Bone marrow (tissue), 2 donors: ENCODE measurements at places on chromosomes 4 and X.
A peak's percentile ranks its signal among the peaks of the same experiment; 100 is the strongest.

DNA sequence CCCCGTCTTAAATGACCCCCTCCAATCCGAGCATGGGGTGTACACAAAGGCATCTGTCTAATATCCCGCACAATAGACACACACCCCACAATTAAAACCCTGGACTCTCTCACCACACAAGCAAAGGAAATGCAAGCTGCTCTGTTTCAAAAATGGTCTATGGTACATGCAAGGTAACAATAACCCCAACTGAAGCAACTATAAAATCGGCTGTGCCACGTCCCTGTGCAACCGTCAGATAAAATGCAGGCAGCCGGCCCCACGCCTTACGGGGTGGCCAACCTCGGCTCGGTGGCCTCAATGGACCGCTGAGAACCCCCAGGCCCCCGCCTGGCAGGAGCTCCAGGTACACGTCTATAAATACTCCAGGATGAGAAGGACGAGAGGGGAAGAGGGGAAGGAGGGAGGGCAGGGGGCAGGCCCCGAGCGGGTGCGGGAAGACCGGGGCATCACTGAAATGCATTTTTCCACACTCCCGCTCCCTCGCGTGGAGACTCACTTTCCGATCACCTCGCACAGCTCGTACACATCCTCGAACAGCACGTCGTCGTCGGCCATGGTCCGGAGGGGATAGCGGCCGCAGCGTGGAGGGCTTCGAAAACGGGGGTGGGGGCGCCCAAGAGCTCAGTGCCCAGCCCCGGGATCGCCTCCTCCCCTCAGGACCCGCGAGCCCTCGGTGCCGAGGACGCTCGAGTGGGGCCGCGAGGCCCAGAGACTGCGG, 763 bp downstream of the CASK start:
- DNase-seq = no peak

- DNase-seq = no peak
Observed at GRCh38 chrX:39327255-39327654, 526.0 kb downstream of the MID1IP1 start.

GRCh38 chr4:180314972-180315371, 1928.2 kb upstream of the TENM3 start:
- DNase-seq = no peak

GRCh38 chr4:140156529-140157171, 2.7 kb upstream of the MAML3 start:
- DNase-seq = peak; percentile 74

- no peak for DNase-seq
Observed at GRCh38 chr4:184156163-184156920, 61.3 kb downstream of the ENPP6 start.

GRCh38 chr4:55125087-55125721, at the start of gene KDR:
TSS of gene KDR (minus strand) at chr4:55125595. CDS start at chr4:55125293, 302 bp downstream.
- no peak for DNase-seq

- no peak for DNase-seq
Observed at GRCh38 chr4:183960962-183961541, 55.9 kb downstream of the STOX2 start.

DNA sequence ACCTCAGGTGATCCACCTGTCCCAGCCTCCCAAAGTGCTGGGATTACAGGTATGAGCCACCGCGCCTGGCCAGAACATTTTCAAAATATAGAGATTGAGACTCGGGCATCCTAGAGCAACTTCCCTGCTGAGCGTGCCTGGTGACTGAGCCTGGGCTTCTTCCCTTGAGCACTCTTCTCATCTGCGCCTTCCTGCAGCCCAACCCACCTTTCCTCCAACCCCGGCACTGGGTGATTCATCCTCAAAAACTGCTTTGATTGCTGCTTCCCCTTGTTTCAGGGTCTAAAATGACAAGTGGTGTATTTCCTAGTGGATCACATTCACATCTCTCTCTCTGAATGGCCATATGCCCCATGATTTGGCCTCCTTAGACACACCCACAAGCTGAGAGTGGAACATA, 37.8 kb downstream of the PHKA2 start:
- DNase-seq = no peak

DNA sequence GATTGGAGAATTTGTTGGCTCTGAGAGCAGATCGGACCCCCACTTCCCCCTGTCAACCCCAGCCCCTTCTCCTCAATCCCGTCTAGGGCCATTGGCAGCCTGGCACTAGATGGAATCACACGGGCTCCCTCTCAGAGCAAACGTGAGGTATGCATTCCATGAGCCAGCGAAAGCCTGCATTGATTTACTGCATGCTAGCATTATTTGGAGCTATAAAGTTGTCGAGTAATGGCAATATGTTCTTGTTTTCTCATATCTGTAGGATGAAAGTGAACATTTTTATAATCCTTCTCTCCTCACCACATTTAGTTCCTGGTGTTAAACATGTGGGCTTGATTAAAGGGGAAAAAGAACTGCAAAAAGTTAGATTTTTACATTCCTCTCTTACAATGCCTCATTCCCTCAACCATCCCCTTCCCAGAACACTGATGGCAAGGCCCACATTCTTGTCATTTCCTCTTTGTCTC, 159.2 kb downstream of the SPRY1 start:
- no peak for DNase-seq

GRCh38 chrX:49133759-49134158, 10.2 kb upstream of the GPKOW start:
- DNase-seq = no peak

GRCh38 chrX:130094696-130095095, 15.6 kb downstream of the ELF4 start:
- no peak for DNase-seq

DNA sequence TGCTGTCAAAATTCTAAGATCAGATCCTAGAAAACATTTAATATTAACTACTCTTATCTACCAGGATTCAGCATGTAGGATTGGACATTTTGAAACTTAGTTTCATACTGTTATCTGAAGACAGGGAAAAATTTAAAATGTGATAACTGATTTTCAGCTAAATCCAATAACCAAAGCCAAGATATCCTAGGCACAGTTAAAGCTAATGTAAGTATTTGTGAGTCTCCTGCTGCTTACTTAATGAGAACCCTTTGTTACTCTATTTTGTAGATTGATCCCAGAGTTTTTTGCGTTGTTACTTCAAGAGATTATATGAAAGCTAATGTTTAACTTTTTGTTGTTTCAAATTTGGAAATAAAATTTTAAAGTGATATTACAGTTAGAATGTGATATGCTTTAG, 2.0 kb downstream of the CPE start:
- no peak for DNase-seq

GRCh38 chr4:94558392-94558904, 106.7 kb downstream of the PDLIM5 start:
- DNase-seq = no peak

GRCh38 chrX:104288961-104289360, 34.2 kb upstream of the ESX1 start:
- DNase-seq = no peak

DNA sequence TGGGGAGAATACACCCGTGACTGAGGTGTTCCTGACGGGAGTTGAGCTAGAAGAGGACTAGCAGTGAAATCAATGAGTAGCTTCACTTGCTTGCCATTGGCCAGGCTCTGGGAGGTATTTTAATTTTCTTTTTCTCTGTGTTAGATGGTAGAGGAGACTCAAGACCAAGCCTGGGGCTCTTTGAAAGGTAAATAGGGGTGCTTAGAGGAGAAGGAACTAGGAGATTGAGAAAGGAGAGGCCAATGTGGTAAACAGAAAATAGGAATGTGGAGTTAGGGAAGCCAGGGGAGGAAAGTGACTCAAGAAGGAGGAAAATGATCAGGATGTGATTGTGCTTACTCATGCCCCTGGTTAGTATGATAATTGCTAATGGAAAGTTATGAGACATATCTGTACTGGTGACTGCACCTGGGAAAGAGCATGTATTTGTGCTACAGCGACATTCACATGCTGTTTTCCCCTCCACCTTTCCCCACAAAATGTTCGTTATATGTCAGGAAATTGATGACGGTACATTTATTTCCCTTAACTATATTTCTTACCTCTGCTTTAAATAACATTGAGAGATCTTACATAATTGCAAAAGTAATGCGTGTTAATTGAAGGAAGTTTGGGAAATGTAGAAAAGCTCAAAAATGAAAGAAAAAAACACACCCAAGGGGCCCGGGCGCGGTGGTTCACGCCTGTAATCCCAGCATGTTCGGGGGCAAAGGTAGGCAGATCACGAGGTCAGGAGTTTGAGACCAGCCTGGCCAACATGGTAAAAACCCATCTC, 16.9 kb upstream of the LRBA start:
- no peak for DNase-seq

- no peak for DNase-seq
Observed at GRCh38 chrX:129318375-129318774, 204.9 kb downstream of the SMARCA1 start.

GRCh38 chrX:69309074-69309792, 144.0 kb upstream of the PJA1 start:
- DNase-seq = no peak

- no peak for DNase-seq
Observed at GRCh38 chrX:73615022-73615421, 52.0 kb downstream of the CHIC1 start.

DNA sequence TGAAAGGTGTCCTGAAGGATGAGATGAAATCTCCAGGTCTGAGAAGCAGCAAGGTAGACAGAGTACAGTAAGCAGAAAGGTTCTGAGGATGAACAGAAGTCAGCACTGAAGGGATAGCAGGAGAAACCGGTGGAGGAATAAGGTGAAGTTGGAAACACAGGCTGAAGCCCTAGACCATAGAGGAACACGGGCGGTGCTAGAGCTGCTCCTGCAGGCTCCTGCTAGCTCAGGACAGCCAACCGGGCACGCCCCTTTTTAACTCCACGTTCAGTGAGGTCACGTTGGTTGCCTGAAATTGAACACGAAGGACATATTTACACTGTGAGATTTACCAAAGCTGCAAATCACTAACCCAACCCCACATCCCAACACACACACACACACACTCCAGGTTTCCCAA, 1886.4 kb upstream of the AGA start:
- no peak for DNase-seq

- DNase-seq = peak; percentile 0
Observed at GRCh38 chrX:12701628-12702027, 89.6 kb upstream of the PRPS2 start.

- DNase-seq = no peak
Observed at GRCh38 chrX:129629837-129630236, 24.9 kb downstream of the APLN start.

DNA sequence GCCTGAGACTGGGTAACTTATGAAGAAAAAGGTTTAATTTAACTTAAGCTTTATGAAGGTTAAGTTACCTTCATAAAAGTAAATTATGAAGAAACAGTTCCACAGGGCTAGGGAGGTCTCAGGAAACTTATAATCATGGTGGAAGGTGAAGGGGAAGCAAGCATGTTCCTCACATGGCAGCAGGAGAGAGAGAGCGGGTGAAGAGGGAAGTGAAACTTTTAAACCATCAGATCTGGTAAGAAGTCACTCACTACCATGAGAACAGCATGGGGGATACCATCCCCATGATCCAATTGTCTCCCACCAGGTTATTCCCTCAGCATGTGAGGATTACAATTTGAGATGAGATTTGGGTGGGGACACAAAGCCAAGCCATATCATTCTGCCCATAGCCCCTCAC, 944.7 kb upstream of the NDST4 start:
- no peak for DNase-seq

DNA sequence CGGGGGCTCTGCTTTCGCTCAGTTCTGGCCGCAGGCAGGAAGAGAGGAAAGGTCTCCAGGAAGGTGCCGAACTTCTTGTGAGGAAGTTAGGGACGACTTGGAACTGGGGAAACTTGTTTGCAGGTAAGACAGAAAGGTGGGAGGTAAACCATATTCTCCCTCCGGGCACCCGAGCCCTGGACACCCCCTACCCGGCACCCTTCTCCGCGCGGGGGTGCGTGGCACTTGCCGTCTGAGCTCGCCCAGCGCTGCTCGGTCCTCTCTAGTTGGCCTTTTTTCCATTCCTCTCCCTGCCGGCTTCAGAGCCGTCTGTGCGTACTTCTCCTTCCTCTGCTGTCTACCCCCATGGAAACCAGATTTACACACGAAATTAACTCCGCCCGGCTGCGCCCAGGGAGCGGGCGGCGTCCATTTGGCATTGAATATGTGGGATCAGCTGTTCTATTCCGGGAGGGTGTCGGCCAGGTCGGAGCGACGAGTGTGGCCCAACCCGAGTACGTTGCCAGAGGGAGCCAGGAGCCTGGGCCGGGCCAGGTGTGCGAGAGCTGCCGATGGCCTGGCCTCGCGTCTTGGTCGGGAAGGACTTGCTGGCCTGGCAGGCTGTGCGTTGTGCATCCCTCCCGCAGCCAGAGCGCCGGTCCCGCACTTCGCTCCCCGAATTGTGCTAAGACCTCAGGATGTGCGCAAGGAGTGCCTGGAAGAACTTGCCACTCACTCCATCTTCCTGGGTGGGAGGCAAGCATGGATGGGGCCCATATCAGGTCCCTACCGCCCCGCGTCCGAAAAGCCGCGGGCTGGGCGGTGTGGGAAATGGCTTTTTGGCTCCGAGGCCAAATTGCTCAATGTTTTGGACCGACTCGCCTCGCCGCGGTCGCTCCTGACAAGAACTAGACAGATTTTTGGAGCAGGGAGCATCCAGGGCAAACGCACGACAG, 1.7 kb downstream of the PDGFRA start:
- no peak for DNase-seq

DNA sequence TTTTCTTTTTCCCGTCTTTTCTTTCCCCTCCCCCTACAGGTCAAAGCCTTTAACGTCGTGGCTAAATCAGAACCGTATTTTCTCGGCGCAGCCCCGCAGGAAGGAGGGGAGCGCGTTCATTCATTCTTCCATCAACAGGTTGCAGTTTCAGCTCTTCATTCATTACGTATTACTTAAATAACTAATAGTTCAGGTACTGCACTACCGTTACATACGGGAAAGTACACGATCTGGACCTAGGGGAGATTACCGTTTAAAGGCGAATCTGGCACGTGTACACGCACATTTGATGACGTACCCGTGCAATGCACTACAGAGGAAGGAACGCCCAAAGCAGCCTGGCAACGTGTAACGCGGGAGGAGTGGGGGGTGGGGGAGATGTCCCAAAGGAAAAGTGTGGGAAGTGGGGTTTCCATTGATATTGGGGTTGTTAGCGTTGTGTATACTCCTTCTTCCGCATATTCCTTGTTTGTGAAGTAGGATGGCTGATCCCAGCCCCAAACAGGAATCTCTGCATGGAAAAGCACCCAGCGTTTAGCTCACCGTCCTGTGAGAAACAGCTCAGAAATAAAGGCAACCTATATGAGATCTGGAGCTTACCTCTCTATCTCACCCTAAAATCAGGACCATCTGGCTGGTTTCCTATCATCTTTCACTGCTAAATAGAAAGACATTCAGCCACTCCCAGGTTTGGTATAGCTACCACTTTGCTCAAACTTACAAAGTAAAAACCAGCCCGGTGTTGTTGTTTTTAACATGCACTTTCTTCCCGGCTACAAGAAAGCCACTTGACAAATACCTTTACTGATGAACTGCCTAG, 585 bp upstream of the SEC24D start:
- DNase-seq = no peak

DNA sequence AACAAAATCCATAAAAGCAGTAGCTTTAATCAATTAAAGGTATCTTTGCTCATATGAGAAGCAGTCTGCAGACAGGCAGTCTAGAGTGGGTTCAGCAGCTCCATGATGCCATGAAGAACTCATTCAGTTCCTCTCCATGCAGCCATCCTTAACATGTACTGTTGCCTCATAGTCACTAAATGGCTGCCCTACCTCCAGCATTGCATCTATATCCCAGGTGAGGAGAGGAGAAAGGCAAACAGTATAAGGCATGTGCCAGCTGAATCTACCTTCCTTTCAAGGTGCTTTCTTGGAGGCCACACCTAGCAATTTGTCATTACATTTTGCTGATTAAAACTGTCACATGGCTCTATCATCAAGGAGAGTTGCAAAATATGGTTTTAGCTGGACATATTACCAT, 13.2 kb downstream of the CFAP99 start:
- DNase-seq = no peak

- DNase-seq = no peak
Observed at GRCh38 chrX:149903889-149904748, 23.1 kb downstream of the MAGEA8 start.
